Anterior cingulate cortex (tissue), 58 donors: ENCODE measurements at places on chromosomes 3 and 15.

DNA sequence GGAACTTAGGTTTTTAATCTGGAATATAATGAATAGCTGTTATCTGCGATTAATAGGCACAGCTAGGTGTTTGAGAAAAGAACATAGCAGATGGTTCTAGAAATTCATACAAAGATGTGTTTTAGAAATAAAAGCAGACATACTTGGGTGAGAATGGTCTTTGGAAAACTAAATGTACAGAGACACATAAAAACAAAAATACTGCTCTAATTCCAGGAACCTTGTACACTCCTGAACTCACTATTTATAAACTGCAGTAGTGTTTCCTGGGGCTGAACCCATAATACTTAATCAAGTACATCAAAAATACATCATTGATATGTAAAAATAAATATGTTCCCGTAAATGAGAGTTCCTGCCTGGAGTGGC lies 105.5 kb downstream of the OXNAD1 start:
- DNase-seq: no peak

DNA sequence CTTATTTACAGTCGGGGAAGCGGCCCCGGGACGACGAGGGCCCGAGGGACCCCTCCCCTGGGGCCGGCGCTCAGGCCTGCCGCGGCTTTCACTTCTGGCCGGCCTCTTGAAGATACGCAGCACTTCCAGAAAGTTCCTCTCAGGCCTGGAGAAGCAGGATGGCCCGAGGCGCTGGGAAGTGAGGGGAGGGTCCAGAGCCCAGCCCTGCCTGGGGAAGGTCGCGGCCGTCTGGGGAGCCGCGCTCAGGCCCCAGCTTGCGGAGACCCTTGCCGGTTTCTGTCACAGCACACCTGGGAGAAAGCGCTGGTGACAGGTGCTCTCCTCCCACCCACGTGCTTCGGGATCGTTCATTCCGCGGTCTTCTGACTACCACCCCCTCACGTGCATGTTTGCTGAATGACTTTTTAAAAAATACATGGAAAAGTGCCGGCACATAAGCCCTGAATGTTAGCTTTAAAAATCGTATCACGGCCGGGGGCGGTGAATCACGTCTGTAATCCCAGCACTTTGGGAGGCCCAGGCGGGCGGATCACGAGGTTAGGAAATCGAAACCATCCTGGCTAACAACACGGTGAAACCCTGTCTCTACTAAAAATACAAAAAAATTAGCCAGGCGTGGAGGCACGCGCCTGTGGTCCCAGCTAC lies 727 bp upstream of the TM2D3 start:
- DNase-seq: no peak

DNA sequence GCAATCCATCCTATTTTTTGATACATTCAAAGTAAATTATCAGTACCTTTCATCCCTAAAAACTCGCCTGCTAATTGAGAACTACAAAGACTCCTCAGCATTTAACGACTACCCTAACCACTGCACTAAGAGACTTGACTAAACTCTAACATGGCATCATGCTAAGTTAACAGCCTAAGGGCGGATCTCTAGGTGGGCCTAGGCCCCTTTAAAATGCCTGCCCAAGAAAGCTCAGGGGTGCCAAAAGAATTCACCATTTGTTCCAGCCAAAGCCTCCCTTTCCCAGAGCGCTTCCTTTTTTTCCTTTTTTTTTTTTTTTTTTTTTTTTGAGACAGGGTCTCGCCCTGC lies 568 bp upstream of the NEK4 start:
- DNase-seq: no peak

DNA sequence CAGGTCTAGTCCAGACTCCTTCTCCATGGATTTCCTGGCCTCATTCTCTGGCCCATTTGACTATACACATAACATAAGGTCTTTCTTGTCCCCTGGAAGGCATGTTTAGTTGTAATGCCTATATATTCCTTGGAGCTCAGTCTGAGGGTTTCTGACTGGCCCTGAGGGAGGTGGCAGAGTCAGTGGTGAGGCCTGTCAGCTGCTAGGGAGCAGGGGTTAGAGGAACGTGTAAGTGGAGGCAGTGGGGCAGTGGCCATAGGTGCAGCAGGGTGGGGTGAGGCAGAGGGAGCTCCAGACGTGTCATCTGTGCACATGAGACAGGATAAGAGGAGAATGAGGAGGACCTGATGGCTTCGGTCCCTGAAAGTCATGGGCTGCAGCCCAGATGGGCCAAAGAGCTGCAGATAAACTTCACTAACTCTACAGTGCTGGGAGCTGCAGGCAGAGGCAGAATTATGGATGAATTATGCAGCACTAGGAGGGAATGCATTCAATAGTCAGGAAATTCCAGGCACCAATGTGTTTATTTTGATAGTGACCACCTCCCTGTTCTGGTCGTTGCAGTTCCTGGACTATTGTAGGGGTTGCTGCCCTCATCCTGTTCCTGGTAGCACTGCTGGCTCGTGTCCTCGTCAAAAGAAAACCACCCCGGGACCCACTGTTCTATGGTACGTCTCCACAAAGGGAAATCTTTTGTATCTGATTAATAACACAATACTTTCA lies 4.9 kb downstream of the TM6SF1 start:
- DNase-seq: no peak

- no peak for DNase-seq
Observed at GRCh38 chr15:84904419-84904818, 20.0 kb downstream of the SLC28A1 start.
